Amygdala (tissue), 56 donors: ENCODE measurements at places on chromosomes 16 and 17.

DNA sequence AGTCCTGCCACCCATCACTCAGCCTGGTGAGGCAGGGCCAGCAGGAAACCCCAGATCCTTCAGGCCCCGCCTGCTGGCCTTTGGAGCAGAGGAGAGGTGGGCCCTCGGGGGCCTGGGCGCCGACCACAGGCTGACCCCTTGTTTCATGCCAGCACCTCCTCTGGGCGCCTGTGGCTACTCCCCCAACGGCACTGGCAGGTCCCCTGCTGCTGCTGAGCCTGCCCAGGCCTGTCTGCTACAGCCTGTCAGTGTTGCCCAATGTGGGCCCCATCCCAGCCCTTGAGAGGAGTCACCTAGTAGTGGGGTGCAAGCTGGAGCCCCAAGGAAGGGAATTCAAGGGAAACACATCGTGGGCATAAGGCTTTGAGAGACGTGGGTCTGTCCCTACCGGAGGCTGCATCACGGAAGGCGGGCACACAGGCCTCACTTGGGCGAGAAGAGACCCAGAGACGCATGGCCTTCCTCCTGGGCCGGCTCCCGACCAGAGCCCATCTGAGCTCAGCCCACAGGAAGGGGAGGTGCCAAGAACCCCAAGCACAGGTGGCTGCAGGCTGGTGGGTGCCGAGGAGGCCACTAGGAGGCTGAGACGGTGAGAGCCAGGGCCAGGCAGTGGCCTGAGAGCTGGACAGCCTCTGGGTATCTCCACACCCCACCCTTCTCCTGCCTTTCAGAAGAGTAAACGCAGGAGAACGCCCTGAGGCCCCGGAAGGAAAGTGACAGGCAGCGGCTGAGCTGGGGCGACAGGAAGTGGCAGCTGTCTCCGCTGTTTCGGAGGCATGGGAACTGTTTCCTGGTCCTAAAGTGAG is 8.0 kb upstream of the FASN start:
- DNase-seq = peak; percentile 53

- no peak for DNase-seq
These were observed 1.6 kb downstream of the CMIP start for GRCh38 chr16:81445966-81446906.

- no peak for DNase-seq
These were observed 8.9 kb downstream of the FBXO47 start for GRCh38 chr17:38958326-38958725.

DNA sequence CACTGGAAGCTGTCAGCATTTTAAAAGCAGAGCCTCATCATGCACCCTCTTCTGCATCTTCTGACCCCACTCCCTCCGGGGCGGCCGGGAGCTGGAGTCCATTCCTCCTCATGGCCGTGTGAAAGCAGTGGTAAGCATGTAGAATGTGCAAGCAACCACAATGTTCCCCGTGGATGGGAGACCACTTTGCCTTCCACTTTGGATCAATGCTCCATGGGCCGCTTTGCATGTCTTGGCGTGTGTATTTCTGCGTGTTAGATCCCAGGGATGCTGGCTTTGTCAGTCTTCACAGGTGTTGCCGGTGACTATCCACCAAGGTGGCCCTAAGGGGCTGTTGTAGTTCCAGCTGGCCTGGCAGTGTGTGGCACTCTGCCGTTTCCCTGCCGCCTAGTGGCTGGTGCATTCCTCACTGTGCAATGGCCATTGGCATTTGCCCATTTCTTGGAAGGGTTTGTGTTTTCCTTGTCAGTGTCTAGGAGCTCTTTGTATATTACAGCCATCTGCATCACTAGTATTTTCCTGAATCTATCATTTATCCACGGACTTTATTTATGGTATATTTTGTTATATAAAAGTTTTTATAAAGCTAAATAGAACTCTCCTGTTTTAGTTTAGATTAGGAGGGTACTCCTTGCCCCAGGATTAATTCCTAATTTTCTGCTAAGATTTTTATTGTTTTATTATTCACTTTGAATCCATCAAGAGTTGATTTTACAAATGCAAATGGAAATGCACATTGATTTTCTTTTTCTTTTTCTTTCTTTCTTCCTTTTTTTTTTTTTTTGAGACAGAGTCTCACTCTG is 5.8 kb upstream of the ALDH3A1 start:
- DNase-seq = no peak

DNA sequence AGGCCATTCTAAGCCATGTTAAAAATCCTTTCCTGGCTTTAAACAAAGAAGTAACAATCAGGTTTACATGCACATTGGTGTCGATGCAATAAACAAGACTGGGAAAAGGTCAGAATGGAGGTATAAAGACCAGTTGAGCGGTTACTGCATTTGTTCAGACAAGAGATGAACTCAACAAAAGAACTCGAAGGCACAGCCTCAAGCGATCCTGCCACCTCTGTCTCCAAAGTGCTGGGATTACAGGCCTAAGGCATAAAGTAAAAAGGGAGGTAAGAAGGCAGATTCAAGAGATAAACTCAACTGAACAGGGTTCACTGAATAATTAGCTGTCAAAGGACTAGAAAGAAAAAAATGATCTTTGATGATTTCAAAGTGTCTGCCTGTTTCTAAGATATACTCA is 39.4 kb downstream of the USP32 start:
- DNase-seq = no peak

DNA sequence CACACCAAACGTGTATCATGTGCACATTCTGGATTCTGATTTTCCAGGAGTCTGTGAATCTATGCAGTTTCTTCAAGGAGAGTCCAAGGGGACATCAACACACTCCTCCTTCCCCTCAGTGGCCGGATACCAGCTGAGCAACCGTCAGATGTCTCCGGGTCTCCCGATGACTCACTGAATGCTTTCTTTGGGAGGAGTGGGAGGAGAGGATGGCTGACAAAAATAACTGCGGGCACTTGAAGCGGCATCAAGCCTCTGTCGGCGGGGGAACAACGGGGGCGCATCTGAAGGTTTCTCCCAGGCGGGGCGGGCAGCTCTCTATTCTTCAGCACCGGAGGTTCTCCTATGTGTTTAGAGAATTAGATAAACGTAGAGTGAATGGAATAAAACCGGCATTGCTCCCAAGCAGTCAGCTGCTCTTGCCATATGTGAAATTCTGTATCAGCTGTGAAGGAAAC is 24.6 kb upstream of the LRRC75A start:
- DNase-seq = peak; percentile 28

DNA sequence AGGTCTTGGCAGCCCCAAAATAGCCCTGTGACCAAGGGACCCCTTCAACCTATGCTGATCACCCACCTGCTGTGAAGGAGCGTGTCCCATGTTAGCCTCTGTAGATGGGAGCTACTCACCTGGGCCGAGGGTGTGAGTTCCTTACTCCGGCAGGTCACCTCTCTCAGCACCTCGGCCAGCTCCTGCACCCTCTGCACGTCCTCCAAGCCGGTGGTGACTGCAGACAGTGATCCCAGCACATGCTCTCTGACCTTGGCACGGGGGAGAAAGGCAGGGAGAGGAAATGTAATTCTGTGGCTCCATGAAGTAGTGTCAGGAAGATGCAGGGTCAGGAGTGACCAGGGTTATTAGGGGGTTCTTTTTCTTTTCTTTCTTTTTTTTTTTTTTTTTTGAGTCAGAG is 67.7 kb upstream of the BCO1 start:
- DNase-seq = no peak

DNA sequence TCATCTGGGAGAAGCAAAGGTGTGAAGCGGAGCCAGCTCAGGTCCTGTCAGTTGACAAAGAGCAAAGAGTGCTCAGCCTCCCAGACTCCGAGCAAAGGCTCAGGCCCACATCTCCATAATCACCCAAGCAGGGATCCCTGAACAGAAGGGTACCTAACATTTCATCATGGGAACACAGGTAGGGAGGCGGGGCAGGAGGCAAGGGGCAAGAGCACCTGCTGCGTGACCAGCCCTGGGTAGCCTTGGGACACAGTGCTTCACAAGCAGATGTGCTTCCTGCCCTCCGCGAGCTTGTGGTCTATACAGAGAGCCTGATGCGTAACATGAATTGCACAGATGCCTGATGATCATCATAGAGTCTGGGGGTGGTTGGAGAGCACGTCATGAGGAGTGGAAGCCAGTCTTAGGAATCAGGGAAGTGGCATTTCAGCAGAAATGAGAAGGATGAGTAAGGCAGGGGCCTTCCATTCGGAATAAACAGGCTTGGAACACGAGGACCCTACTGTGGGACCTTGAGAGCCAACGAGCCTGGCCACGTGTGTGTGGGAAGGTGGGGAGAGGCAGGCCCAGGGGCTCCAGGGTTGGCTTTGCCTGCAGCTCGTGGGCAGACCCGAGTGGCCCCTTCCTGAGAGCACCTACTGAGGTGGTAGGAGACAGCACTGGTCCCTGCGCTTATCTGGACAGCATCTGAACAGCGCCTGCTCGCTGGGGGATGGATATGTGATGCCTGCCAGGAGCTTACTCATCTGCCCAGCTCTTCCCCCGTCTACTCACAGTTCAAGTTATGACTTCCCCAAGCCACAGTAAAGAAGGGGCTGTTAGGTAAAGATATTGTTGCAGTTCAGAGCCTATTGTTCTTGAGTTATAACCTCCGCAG is 125.8 kb downstream of the CCDC182 start:
- no peak for DNase-seq

DNA sequence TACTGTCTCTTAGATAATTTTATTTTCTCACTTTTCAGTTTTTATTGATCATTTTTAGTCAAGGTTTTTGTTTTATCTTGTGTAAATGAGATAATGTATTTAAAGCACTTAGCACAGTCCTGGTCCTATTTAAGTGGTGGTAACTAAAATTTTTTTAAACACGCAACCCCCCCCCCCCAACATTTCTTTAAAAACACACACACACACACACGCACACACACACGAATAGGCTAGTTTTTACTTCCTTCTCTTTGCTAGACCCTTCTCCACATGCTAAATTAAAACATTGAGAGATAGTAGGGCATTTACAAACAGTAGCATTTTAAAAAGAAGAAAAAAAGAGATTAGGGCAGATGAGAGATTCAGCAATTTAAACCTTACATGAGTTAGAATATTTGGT is 5.0 kb downstream of the NFATC3 start:
- no peak for DNase-seq

- DNase-seq = peak; percentile 13
These were observed 171.7 kb downstream of the ZFHX3 start for GRCh38 chr16:72876221-72876620.

GRCh38 chr17:80826955-80827645 is 164.5 kb upstream of the CHMP6 start:
- DNase-seq = peak; percentile 82

DNA sequence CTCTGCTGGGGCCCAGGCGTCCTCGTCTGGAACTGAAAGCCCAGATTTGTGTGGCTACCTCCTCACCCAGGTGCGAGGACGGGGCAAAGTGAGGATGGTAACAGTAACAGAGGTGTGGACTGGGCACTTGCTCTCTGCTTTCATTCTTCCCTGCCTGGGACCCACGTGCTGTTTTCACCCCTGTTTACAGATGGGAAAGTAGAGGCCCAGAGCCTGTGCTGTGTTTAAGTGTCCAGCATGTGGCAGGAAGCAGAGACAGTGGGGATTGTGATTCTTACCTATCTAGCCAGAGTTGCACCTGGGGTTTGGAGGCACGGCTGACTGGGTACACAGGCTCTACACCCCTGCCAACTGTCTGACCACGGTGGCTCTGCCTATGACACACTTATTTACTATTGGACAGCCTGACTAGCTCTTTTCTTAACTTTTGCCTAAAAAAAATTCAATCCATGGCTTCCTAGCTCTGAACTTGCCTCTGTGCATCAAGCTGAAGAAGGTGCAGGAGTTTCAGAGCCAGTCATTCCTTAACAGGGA is 155.4 kb downstream of the CLEC16A start:
- no peak for DNase-seq

DNA sequence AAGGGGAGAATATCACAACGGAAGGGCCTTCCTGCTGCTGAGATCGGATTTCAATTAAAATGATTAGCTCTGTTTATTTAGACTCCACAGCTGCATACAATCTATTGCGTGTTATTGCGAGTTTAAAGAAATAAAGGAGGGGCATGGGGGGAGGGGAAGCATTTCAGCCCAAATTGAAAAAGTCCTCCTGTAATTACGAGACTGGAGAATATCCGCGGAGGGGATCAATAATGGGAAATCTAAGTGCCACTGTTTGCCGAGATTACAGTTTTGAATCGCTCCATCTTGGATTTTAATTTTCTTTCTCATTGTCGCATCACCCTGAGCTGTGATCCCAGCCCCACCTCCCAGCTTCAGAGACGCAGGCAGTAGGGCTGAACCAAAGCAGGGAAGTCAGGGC is 15.7 kb upstream of the RPL38 start:
- no peak for DNase-seq

- DNase-seq = no peak
These were observed 85.1 kb downstream of the RGS9 start for GRCh38 chr17:65222214-65222738.
